ENCODE measurements at places on chromosomes 4 and X. TPM values are rescaled to one million over a fixed set of nuclear protein-coding genes. Genes with fewer than 3 reads are reported as not detected.
A peak's percentile ranks its signal among the peaks of the same experiment; 100 is the strongest.

The GPR143 gene
- total RNA-seq, result not detected

GRCh38 chrX:123975180-123975579, 13.7 kb downstream of the STAG2 start:
- no peak overlapping the region for H3K4me3 ChIP-seq
- no peaks in the 10 kb centered on the region for H3K36me3 ChIP-seq
- peaks cover 41% of the 10 kb centered on the region for H3K4me1 ChIP-seq
- no peaks in the 10 kb centered on the region for H3K27me3 ChIP-seq

The IL1RAPL2 gene
- not detected for total RNA-seq

The ABCG2 gene
- 2.3 TPM for total RNA-seq

GRCh38 chr4:8308144-8308543, 38.6 kb downstream of the HTRA3 start:
- H3K4me3 ChIP-seq, result no peak overlapping the region
- no peak for DNase-seq
- no peaks in the 10 kb centered on the region for H3K36me3 ChIP-seq
- H3K27me3 ChIP-seq, result no peaks in the 10 kb centered on the region

The CLNK gene
- total RNA-seq, result 0.55 TPM

The AGTR2 gene
- total RNA-seq, result not detected

The BEX1 gene
- total RNA-seq, result 0.39 TPM

The SYNPO2 gene
- 0.31 TPM for total RNA-seq

GRCh38 chr4:110004556-110004955, 91.9 kb downstream of the EGF start:
- no peak overlapping the region for H3K27ac ChIP-seq
- H3K27me3 ChIP-seq, result no peaks in the 10 kb centered on the region
- no peak for DNase-seq

The HDAC8 gene
- 23.5 TPM for total RNA-seq

GRCh38 chr4:47543331-47543730, 58.3 kb downstream of the ATP10D start:
- H3K27ac ChIP-seq, result no peak overlapping the region
- H3K27me3 ChIP-seq, result no peaks in the 10 kb centered on the region
- DNase-seq, result no peak
- H3K36me3 ChIP-seq, result no peaks in the 10 kb centered on the region
- no peaks in the 10 kb centered on the region for H3K4me1 ChIP-seq

DNA sequence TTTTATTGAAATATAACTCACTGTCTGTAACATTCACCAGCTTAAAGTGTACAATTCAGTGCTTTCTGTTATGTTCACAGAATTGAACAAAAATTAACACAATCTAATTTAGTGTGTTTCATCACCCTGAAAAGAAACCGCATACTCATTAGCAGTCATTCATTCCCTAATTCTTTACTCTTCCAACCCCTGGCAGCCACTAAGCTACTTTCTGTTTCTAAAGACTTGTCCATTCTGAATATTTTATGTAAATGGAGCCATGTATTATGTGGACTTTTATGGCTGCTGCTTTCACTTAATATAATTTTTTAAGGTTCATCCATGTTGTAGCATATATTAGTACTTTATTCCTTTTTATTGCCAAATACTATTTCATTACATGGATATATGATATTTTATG, 94.7 kb upstream of the ATP8A1 start:
- H3K4me3 ChIP-seq, result no peak overlapping the region
- no peak overlapping the region for H3K27ac ChIP-seq
- H3K27me3 ChIP-seq, result no peaks in the 10 kb centered on the region
- no peak for DNase-seq

DNA sequence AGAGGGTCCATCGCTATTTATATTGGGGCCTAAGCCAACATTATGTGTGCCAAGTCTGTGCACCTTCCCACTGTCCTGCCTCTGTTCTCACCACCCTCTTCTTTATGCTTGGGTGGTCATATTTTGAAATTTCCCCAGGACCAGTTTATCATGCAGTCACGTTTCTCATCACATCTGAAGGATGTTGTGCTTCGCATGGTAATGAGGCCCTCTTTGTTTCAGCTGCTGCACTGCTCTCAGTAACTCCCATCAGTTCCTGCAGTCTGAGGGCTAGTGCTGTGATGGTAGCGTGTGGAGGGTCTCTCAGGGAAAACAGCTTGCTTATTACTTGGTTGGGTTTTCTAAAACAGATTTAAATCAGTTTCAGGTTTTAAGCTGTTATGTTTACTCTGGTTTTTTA, 288.0 kb downstream of the AFF2 start:
- H3K36me3 ChIP-seq, result no peaks in the 10 kb centered on the region
- no peaks in the 10 kb centered on the region for H3K4me1 ChIP-seq
- no peak overlapping the region for H3K27ac ChIP-seq
- H3K4me3 ChIP-seq, result no peak overlapping the region
- no peak for DNase-seq

The FAT4 gene
- not detected for total RNA-seq

The TCEAL3 gene
- total RNA-seq, result 6.5 TPM

DNA sequence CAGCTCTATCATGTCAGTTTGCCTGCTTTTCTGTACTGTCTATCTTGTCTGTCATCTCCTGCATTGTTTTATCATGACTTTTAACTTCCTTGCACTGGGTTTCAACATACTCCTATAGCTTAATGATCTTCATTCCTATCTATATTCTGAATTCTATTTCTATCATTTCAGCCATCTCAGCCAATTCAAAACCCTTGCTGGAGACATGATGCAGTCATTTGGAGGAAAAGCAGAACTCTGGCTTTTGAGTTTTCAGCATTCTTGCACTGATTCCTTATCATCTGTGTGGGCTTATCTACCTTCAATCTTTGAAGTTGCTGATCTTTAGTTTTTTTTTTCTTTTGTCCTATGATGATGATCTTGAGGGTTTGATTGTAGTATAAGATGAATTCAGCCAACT, 493.8 kb upstream of the GALNT7 start:
- H3K36me3 ChIP-seq, result no peaks in the 10 kb centered on the region
- DNase-seq, result no peak
- no peak overlapping the region for H3K27ac ChIP-seq
- H3K4me1 ChIP-seq, result no peaks in the 10 kb centered on the region
- no peaks in the 10 kb centered on the region for H3K27me3 ChIP-seq

DNA sequence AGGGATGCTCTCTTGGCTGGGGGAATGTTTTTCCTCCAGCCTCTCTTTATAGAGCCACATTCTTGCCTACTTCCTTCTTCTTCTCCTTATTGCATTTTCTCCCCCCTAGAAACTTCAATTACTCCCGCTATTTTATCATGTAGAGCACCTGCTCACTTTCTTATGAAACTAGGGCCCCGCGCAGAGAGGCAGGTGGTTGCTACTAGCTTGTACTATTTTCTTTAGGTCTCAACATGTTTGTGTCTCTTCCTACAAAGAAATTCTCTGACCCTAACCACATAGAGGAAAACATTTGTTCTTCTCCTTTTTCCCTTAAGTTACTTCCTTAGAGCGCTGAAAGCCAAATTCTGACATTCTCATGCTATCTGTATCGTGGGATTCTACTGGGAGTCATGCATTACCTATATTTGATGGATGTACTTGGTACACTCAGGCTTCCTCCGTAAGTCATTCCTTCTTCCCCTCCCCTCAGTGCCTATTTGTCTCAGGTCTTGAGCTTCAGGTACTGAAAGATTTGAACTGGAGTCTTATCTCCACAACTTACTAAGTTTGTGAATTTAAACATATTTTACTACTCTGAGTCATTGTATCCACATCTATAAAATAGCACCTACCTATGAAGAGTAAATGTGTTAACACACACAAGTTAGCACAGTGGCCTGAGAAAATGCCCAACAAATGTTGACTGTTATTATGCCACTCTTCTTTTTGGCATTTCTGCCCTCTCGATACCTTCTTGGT, 159.1 kb upstream of the LEF1 start:
- peaks cover 5% of the 10 kb centered on the region for H3K27me3 ChIP-seq
- peaks cover 22% of the 10 kb centered on the region for H3K4me1 ChIP-seq
- DNase-seq, result no peak
- no peaks in the 10 kb centered on the region for H3K36me3 ChIP-seq

DNA sequence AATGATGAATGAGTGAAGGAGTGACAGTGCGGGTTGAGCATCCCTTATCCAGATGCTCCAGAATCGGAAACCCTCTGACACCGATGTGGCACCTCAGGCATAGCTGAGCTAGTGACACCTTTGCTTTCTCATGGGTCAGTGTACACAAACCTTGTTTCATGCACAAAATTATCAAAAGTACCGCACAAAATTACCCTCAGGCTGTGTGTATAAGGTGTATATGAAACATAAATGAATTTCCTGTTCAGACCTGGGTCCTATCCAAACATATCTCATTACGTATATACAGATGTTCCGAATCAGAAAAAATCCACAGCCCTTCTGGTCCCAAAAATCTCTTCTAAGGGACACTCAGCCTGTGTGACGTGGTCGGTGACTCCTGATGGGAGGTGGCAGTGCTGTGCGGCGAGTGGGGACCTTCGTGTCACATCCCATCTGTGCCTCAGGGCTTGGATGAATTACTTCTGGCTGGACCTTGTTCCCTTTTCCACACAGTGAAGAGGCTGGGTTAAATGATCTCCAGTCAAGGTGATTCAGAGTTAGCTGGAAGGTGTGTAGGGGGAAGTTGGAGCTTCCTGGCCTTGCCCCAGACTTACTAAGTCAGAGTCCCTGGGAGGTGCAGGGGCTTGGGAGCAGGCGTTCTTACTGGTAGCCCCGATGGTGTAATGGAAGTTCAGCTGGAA, 18.8 kb downstream of the RGS12 start:
- DNase-seq, result no peak
- no peak overlapping the region for H3K27ac ChIP-seq
- no peak overlapping the region for H3K4me3 ChIP-seq

The PDCL2 gene
- total RNA-seq, result not detected

- peaks cover 7% of the 10 kb centered on the region for H3K36me3 ChIP-seq
- H3K27ac ChIP-seq, result no peak overlapping the region
- peaks cover 25% of the 10 kb centered on the region for H3K27me3 ChIP-seq
- peaks cover 13% of the 10 kb centered on the region for H3K4me1 ChIP-seq
- no peak for DNase-seq
- no peak overlapping the region for H3K4me3 ChIP-seq
These were observed 16.3 kb downstream of the ARX start for GRCh38 chrX:24999511-24999910.

The TEX13A gene
- not detected for total RNA-seq

- no peak for DNase-seq
- H3K27me3 ChIP-seq, result peaks cover 38% of the 10 kb centered on the region
These were observed at the start of gene IQSEC2 for GRCh38 chrX:53281321-53281822. Gene IQSEC2 (minus strand): TSS chrX:53281584.

DNA sequence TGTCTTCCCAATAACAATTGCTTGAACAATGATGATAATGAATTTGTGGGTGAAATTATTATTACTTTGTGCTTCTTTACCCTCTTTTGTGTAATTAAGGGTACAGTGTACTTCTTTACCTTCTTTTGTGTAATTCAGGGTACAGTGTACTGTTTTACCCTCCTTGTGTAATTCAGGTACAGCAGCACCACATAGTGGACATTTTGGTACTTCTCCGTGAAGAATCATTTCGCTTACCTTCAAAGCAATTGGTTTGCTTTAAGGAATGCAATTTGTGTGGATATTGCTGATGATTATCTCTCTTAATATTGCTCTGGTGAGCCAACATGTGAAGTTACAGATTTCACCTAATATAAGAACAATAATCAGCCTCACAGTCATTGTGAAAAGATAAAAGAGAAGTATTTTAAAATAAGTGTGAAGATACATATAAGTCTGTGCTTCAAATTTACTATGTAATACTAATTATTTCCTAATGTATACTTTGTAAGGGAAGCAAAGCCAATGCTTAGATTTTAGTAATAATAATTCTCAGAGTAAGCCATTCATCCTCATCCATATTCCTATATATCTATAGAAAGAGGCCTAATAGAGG, 27.2 kb upstream of the SEC24B start:
- no peak overlapping the region for H3K4me3 ChIP-seq
- H3K27me3 ChIP-seq, result peaks cover 6% of the 10 kb centered on the region
- DNase-seq, result peak; percentile 25
- no peaks in the 10 kb centered on the region for H3K4me1 ChIP-seq

The SPOCK3 gene
- not detected for total RNA-seq

DNA sequence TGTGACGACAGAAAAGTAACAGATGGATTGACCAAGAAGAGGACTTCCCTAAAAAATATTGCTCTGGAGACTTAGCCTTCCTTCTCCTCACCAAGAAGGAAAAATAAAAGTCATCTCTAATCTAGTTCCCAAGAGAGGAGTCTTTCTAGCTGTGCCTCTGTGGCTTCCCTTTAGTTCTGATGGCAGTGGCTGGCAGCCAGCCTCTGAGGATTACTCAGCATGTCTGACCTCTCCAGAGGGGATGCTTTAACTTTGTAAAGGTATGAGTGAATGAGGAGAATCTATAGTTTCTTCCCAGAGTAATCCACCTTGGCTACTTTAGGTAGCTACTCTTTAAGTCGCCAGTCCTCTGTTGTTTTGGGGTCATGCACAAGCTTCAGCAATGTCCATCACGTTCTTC, 163.9 kb upstream of the KIT start:
- DNase-seq, result no peak
- H3K27ac ChIP-seq, result no peak overlapping the region

DNA sequence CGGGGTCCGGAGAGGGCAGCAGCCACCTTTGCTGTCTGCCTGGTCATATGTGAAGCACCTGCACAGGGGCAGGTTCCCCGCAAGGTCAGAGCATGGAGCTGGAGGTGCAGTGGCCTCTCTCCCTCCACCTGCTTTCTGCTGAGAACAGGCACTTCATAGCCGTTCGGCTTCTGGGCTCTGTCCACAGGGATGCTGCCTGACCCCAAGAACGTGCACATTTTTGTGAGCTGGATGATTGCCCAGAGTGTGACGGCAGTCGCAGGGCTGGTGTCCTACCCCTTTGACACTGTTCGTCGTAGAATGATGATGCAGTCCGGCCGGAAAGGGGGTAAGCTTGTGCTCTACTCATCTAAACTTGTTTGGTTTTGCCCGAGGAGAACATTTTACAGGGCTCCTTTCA, 2.5 kb downstream of the SLC25A4 start:
- H3K4me1 ChIP-seq, result peaks cover 13% of the 10 kb centered on the region
- no peaks in the 10 kb centered on the region for H3K36me3 ChIP-seq
- no peak overlapping the region for H3K27ac ChIP-seq
- H3K27me3 ChIP-seq, result peaks cover 25% of the 10 kb centered on the region
- DNase-seq, result no peak
- H3K4me3 ChIP-seq, result peak overlapping the region; percentile 6

- peaks cover 10% of the 10 kb centered on the region for H3K4me1 ChIP-seq
- H3K36me3 ChIP-seq, result no peaks in the 10 kb centered on the region
- no peak for DNase-seq
- no peak overlapping the region for H3K27ac ChIP-seq
These were observed 181.8 kb upstream of the MAOA start for GRCh38 chrX:43474321-43474720.

DNA sequence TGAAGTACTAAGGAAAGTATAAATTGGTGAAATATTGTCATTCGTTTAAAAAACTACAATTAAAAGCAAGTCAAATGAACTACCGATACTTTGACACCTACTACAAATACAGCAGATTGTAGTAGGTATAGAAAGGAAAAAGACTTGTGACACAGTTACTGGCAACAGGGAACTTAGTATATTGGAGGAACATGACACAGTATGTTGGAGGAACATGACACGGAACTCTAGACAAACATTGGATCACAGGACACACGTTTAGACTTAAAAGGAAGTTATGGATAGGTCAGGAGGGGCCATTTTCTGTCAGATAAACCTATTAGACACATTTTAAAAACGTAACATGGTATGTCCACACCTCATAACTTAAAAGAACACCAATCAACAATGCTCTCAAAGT, 132.5 kb downstream of the APBB2 start:
- H3K27ac ChIP-seq, result no peak overlapping the region
- no peaks in the 10 kb centered on the region for H3K36me3 ChIP-seq
- H3K4me1 ChIP-seq, result no peaks in the 10 kb centered on the region
- no peak for DNase-seq
- H3K4me3 ChIP-seq, result no peak overlapping the region

GRCh38 chrX:41240509-41240908, 93.5 kb upstream of the DDX3X start:
- no peak for DNase-seq
- no peak overlapping the region for H3K27ac ChIP-seq
- no peak overlapping the region for H3K4me3 ChIP-seq
- H3K36me3 ChIP-seq, result no peaks in the 10 kb centered on the region

The RIPPLY1 gene
- not detected for total RNA-seq
